Eye (tissue), 1 donor: ENCODE measurements at places on chromosomes 5 and 9.

- DNase-seq, result no peak
Observed at GRCh38 chr5:180127682-180128670, 56.4 kb upstream of the RNF130 start.

DNA sequence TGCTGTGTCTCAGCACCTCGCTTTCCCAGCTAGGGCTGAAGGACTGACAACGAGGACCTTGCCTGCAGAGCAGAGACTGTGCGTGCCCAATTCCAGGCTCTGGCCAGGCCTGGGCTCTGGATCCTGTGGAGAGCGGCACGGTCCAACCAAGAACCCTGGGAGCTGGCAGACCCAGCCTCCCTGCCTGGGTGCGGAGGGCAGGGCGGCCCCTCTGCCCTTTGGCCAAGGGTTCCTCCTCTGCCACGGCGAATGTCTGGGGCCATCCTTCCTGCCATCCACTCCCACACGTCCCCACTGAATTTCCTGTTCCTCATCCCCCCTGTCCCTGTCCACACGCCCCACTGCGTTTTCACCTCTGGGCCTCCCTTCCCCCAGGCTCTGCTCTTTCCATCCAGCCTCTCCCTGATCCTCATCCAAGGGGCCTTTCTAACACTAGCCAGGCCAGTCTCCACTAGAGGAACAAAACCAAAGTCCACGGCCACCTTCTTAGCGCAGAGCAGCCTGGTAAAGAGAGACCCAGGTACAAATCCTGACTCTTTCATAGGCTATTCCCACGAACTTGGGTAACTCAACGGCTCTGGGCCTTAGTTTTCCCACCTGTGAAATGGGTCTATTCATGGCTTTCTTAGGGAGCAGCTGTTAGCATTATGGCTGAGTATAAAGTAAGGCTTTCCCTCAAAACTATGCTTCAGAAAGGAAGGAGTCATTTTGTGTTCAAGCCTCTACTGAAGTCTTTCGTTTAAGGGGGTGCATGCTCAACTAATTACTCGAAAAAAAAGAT is 95.5 kb upstream of the PHYKPL start:
- no peak for DNase-seq

- no peak for DNase-seq
Observed at GRCh38 chr5:16673241-16674201, 56.7 kb upstream of the RETREG1 start.

- peak; percentile 89 for DNase-seq
Observed at GRCh38 chr9:82488313-82489200, 500.0 kb downstream of the SPATA31D1 start.

DNA sequence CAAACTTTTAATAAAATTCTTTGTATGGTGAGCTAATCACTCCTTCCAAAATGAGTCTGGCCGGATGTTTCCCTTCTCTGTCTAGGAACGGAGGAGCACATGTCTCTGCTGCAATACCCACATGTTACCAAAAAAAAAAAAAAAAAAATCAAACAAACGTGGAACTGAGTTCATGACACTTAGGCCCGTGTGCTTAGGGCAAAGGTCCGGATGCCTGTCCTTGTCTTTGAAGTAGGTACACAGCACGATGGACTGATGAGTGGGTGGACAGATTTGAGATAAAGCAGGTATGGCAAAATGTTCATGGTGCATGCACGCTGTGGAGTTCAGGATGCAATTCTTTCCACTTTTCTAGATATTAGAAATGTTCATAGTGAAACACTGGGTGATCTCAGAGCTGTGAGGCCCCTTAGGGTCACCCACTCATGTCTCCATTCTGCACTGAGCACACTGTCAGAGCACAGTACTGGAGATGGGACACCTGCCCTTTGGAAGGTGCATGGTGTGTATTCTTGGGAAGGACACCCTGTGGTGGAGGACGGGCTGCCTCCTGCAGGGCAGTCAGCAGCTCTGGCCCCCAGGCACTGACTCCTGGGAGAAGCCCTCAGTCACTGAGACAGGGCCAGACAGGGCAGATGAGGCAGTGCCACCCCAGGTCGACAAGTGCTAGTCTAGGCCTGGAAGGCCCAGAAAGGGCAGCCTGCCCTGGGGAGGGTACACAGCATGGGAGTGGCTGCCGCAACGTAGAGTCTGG is 43.6 kb downstream of the GADD45G start:
- DNase-seq, result no peak

GRCh38 chr9:85723215-85723614 is 18.5 kb downstream of the AGTPBP1 start:
- no peak for DNase-seq

- no peak for DNase-seq
Observed at GRCh38 chr5:118953652-118954005, 34.7 kb downstream of the DTWD2 start.

GRCh38 chr9:122904466-122904822 is 715 bp downstream of the RC3H2 start:
- peak; percentile 85 for DNase-seq

GRCh38 chr9:16318516-16319060 is 551.9 kb downstream of the BNC2 start:
- no peak for DNase-seq

GRCh38 chr9:4955836-4956235 is 29.2 kb upstream of the JAK2 start:
- no peak for DNase-seq

DNA sequence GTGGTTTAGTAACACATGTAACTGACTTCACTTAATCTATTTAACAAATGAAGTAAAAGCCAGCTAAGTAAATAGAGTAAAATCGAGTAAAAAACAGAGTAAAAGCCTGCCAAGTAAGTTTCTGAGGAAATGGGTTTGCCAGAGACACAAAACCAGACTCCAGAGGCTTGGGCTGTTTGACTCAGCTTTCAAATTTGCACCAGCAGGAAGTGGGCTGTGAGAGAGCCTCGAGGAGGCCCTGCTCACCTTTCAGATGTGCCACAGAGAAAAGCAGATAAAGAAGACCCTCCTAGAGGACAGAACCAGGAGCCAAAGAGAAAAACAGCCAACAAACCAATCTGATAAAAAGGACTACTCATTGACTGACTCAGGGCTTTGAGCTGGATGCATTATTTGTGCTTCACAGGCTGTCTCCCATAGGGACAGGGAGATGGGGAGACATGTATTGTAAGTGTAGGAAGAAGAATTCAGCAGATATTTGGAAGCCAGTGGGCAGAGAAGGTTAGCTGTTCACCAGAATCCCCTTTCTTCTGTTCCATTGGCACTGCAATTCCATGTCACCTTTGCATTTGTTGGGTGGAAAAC is 14.4 kb upstream of the AMACR start:
- DNase-seq, result no peak

DNA sequence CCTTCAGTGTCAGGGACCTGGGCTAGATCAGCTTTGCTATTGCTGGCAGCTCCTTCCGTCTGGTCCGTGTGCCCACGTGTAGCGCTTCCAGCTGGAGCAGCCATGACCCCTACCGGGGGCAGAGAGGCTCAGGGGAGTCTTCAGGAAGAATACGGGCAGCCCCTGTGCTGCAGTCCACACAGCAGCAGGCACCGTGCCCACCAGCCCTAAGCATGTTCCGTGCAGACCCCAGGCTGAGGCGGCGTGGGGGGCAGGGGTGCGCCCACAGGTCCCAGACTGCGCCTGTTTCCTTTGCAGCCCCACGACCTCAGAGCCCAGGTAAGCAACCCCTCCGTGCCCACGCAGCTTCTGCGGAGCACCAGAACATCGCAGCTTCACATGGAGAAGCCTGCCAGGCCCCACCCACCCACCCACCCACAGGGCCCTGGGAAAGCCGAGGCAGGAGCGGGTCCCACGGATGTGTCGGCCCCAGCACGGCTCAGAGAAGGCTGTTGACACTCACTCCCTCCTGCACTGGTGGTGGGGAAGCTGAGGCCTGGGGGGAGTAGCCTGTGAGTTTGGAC is 83.1 kb downstream of the KCNT1 start:
- no peak for DNase-seq

GRCh38 chr9:91424403-91425176 is 958 bp upstream of the NFIL3 start:
- DNase-seq, result peak; percentile 89

- DNase-seq, result peak; percentile 81
Observed at GRCh38 chr5:90528601-90529193, 687 bp downstream of the LYSMD3 start.

DNA sequence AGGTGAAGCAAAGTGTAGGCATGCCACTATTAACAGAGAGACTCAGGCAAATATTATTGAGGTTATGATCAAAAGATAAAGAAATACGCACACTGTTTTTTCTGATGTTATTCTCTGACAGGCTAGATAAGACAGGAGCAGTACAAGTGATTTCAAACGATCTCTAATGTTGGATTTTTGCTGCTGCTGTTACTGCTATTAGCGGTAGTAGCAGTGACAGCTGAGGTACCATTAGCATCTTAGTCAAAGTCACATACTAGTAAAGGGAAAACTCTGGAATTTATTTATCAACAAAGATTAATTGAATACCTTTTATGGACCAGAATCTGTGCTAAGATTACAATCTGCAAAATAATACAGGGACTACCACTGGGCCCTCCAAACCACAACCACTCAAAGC is 362.4 kb upstream of the CDH6 start:
- DNase-seq, result no peak

- no peak for DNase-seq
Observed at GRCh38 chr5:156778139-156778706, 71.9 kb upstream of the PPP1R2B start.

- no peak for DNase-seq
Observed at GRCh38 chr5:80874162-80874561, 86.0 kb upstream of the RASGRF2 start.

- peak; percentile 70 for DNase-seq
Observed at GRCh38 chr5:132655821-132656773, 1.9 kb upstream of the IL13 start.

GRCh38 chr5:4230786-4231641 is 635.4 kb downstream of the IRX1 start:
- DNase-seq, result peak; percentile 79
